GM12864 (cell line): ENCODE measurements at places on chromosomes 1 and 21.

- no peak for DNase-seq
Observed at GRCh38 chr1:204476563-204476962, 18.0 kb downstream of the PIK3C2B start.

DNA sequence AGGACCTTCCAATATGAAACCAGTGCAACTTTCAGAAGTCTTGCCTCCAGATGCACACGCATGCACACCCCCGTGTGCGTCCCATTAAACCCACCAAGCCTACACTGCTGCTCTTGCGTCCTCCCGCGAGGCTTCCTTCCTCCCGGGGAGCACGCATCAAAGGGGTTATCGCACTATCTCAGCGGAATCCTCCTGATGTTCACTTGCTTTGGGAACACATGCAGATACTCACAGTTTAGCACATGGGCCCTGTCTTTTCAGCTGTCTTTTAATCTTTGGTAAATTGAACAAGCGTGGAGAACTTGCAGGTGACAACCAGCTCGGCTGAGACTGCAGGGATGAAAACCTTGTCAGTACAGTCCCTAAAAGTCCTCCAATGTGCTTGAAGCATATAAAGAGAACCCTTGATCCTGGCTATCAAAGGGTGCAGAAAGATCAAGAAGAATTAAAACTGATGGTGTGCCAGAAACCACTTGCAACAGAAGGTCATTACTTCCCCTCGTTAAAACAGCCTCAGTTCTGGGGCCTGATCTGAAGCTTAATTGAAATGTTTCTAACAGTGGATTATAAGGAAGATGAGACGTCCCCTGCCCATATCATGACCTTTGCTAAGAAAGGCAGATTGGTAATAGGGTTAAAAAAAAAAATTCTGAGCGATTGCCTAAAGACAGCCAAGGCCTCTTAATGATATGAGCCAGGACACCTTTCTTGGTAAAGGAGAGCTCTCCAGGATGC, 149.4 kb upstream of the LMO4 start:
- no peak for DNase-seq

DNA sequence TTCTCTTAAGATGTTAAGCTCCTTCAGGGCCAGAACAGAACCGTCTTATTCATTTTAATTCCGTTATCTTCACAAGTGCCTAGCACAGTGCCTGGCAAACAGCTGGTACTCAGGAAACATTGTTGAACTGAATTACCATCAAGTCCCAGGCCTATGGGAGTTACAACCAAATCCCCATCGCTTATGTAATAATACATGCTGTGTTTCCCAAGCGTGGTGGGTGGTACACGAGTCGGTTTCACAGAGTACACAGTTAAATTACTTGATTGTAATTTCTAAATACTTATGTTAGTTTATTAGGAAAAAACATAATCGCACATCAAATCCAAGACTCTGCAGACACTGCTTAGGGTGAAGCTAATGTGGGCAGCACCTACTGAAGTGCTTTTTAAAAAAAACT, 1.0 kb downstream of the ANGEL2 start:
- no peak for DNase-seq

GRCh38 chr1:79652426-79652825, 645.9 kb upstream of the ADGRL4 start:
- DNase-seq: no peak

- DNase-seq: no peak
Observed at GRCh38 chr1:26693599-26694572, 1.9 kb upstream of the ARID1A start.

DNA sequence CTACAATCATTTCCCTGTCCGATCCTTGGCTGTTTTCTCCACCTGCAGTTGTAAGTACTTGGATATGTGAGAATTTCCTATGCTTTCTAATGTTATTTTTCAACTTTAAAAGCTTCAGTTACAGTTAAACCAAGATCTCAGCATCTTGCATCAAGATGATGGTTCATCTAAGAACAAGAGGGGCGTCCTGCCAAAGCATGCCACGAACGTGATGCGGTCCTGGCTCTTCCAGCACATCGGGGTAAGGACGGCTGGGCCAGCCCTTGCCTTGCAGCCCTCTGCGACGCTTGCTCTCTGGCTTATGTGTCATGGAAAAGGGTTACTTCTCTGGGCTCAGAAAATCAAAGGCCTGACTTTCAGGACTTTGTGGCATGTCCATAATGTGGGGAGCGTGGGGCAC, 46.8 kb downstream of the PKNOX1 start:
- DNase-seq: no peak

DNA sequence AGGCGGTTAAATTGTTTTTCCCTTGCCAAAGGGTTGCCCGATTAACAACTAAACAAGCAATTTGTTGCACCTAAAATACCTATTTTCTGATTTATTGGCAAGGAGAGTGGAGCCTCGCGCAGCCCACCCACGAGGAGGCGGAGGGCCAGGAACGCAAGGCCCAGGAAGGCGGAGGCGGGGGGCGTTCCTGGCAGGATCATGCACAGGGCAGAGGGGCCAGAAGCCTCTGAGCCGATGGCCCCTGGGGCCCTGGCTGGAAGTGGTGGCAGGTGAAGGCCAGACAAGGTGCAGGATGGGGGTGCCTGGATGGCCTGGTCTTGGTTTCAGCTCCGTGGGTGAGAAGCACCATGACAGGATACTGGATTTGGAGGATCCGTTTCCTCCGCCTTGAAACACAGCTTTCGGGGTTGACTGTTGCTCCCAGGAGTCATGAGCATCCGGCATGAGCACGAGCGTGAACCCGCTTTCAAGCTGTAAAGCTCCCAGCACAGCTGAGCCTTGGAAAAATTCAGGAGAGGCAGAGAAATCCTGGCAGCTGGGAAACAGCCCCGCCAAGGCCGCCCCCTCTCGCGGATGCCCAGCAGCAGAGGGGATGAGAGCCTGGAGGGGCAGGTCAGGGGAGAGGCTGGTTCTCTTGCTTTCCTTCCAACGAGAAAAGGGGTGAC, 35.0 kb downstream of the AJAP1 start:
- no peak for DNase-seq

- DNase-seq: no peak
Observed at GRCh38 chr21:25539606-25540005, 67.7 kb downstream of the MRPL39 start.

GRCh38 chr1:81920245-81920740, 119.6 kb downstream of the ADGRL2 start:
- DNase-seq: no peak

GRCh38 chr1:55194851-55195250, 20.3 kb downstream of the USP24 start:
- no peak for DNase-seq

DNA sequence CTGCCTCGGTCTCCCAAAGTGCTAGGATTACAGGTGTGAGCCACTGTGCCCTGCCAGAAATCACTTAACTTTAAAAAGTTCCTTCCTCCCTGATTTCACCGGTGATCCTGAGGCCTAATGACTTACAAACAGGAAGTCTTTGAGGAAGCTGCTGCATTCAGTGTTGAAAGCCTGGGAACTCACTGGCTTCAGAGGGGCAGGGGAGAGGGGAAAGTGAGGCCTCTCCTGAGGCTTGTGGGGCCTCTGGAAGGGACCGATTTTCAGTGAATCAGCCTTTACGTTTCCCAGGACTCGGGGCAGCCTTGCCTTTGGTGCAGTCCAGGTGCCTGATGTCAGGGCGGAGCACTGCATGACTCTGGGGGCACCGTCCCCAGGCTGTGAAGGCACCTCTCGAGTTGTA, 30.1 kb upstream of the ARHGEF10L start:
- no peak for DNase-seq

- DNase-seq: no peak
Observed at GRCh38 chr1:40183055-40183710, 22.0 kb downstream of the RLF start.

- DNase-seq: no peak
Observed at GRCh38 chr1:208449951-208450350, 205.8 kb upstream of the PLXNA2 start.
